ENCODE measurements at places on chromosomes 6 and 20.

DNA sequence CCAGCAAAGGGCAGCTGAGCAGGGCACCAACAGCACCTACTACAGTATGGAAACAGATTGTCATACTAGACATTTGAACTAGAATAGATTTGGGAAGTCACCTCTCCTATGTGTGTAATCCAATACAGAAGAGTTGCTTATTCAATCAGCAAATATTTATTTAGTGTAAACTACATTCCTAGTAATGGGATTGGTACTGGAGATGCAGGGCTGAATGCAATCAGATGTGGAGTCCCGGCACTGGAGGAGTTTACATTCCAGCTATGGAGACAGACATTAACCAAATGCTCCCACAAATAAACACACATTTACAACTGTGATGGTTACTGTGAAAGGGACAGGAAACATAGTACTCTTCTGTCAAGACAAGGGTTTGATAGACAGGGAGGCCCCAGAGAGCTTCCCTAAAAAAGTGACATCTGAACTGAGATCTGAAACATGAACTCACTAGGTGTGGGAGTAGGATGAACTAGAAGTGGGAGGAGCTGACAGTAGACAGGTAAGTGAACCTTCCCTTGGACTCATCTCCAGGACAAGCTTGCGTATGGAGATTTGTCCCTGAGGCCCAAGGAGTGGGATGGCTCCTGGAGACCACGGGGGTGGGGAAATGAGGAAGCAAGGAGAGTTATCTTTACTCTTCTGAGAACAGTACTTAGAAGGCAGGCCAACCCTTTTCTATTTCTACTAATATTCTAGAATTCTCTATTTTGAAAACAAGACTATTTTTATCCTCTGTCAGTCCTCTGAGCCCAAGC is 420.5 kb downstream of the MAFB start:
- no peak for DNase-seq

DNA sequence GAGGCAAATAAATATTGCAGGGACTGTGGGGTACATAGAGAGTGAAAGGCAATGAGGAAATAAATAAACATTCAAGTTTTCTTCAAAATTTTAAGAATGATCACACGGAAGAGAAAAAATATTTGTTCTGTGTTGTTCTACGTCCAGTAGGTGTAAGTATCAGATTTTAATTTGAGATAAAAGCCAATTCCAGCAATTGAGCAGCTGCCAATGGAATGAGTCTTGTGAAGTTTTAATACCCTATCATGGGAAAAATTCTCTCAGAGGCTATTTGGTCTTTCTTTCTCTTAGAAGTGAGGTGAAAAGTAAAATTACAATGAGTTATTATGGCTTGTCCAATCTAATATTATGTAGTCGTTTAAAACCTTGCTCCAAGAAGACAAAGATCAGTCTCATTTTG is 195.7 kb upstream of the CITED2 start:
- DNase-seq: no peak

DNA sequence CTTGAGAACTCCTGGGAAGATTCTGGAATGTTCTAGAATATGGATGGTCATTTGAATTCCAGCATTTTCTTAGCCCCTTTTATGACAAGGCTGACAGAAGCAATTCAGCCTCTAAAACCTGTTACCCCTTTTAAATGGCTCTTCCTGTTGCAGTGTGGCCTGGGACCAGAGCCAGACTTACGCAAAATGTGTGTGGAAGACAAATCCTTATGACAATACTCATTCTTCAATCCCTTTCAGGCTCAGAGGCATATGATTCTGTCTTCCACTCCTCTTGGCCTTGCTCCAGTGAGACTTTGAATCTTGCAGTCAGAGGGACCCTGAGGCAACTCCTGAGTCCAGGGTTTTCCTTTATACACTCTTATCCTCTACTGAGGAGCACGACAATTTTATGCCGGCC is 287.0 kb downstream of the CLIC5 start:
- DNase-seq: no peak

DNA sequence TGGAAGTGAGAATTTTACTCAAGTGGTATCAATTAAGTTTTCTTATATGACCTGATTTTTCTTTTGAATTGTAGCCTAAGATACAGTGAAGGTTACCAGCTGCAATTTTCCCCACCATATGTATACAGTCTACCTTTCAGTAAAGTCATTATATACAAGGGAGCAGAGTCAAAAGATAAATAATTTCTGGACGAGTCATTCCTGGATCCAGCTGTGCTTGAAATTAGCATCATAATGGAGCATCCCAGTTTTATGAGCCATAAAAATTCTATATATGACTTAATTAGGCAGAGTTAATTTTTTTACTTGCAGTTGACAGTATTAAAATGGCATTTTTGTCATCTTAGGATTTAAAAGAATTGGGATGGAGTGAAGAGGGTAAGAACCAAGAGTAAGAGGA is 1008.4 kb downstream of the PHF3 start:
- DNase-seq: no peak

GRCh38 chr20:21339499-21339898 is 36.4 kb downstream of the XRN2 start:
- no peak for DNase-seq

- no peak for DNase-seq
Measured at GRCh38 chr6:56642366-56643261, at the start of gene DST. DST (minus strand) TSS chr6:56642889.

- no peak for DNase-seq
Measured at GRCh38 chr20:19756761-19757486, 1.1 kb upstream of the RIN2 start.

- DNase-seq: no peak
Measured at GRCh38 chr6:150235218-150235617, 92.4 kb downstream of the PPP1R14C start.

GRCh38 chr6:84137989-84138575 is 89.4 kb downstream of the CEP162 start:
- DNase-seq: no peak

GRCh38 chr6:158040051-158040803 is 58.6 kb downstream of the SYNJ2 start:
- peak; percentile 47 for DNase-seq

GRCh38 chr20:38116409-38117165 is 48.5 kb downstream of the TGM2 start:
- no peak for DNase-seq

DNA sequence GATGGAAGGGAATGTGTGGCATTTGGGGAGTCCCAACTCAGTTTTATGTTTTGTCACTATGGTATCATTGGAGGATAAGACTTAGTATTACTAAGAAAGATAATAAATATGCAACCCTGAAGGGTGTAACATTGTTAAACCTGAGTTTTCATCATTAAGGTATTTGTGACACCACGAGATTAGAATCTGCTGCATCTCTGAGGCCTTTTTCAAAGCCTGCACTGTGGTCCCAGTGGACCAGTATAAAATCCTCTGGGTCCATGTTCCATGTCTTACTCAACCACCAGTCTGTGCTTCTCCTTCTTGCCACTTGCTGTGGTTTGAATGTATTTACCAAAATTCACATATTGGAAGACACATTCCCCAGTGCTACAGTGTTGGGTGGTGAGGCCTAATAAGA is 130.6 kb downstream of the TBX18 start:
- DNase-seq: no peak

DNA sequence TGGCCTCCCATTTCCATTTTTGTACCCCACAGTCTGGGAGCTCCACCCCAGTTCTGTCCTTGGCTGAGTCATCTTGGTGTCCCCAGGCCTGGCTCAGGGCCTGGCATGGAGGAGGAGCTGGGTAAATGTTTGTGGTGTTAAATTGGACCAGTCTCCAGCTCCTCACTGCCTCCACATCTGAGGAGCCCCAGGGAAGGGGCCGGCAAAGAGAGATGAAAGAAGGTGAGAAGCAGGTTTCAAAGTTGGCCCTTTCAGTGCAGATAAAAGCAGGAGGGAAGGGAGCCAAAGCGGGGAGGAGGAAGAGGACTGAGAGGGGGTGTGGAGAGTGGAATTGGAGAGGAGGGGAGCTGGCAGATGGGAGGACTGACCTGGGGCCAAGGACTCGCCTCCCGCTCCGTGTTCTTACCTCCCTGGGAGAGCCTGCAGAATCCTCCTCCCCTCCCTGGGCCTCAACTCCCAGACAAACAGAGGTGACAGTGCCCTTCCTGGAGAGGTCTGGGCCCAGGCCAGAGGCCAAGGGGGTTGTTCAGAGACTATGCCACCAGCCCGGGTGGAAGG is 89.0 kb downstream of the CD40 start:
- DNase-seq: no peak

GRCh38 chr6:51016489-51016888 is 197.8 kb downstream of the TFAP2B start:
- no peak for DNase-seq

- DNase-seq: no peak
Measured at GRCh38 chr6:97059473-97059872, 134.9 kb downstream of the KLHL32 start.

DNA sequence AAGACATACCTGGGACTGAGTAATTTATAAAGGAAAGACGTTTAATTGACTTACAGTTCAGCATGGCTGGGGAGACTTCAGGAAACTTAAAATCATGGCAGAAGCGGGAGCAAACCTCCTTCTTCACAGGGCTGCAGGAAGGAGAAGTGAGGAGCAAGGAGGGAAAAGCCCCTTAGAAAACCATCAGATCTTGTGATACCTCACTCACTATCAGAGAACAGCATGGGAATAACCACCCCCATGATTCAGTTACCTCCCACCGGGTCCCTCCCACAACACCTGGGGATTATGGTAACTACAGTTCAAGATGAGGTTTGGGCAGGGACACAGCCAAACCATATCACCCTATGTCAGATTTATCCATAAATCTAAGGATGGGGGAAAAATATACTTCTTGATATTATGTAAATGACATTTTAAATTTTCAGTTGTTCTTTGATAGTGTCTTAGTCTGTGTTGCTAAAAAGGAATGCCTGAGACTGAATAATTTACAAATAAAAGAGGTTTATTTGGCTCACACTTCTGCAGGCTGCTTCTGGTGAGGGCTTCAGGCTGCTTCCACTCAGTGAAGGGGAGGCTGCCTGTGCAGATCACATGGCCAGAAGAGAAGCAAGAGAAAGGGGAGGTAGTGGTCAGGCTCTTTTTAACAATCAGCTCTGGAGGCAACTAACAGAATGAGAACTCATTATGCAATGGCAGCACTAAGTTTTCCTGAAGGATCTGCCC is 1.2 kb upstream of the MCM9 start:
- no peak for DNase-seq

GRCh38 chr6:83536034-83536646 is 23.8 kb downstream of the PRSS35 start:
- peak; percentile 70 for DNase-seq

GRCh38 chr20:22576733-22577514 is 7.4 kb downstream of the FOXA2 start:
- DNase-seq: no peak

DNA sequence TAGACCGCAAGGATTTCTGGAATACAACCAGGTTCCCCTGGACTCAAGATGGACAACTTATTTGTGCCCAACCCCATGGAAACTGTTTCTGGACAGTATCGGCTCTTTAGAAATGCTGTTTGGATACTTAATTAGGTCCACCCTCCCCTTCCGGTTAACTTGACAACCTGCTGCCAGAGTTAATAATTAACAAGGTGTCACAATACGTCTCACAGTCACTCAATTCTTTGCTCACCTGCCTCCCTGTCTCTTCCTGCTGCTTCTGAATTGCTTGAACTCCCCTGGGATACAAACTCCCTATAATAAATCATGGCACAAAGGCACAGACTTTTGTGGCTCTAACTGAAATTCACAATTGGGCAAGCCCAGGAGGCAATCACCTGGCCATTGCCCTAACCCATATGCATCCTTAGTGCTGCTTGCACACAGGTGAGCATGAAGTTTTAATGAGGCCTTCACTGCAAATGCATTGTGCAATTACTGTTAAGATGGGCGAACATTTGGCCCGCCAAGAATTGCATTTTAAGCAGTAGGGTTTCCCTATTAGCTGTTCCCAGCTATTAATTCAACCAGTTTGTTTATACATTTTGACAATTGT is 504.4 kb upstream of the NOX3 start:
- no peak for DNase-seq

GRCh38 chr6:11111769-11112437 is 378 bp upstream of the ERVFRD-1 start:
- DNase-seq: no peak

GRCh38 chr20:44041001-44041400 is 126.3 kb downstream of the TOX2 start:
- no peak for DNase-seq

DNA sequence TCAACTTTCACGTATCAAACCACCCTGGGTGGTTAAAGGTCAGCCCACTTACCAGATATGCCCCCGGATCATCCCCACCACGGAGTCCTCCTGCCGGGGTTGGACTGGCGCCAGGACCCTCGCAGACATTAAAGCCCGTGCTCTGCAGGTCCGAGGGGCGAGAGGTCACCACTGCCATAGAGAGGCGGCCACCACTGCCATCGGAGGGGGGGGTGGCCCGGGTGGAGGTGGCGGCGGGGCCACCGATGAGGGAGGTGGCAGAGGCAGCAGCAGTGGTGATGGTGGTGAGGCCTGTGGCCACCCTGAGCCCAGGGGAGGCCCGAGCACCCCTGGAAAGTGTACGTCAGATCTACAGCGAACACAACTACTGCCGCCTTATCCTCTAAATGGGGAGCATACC is 76.3 kb downstream of the ASXL1 start:
- DNase-seq: no peak

DNA sequence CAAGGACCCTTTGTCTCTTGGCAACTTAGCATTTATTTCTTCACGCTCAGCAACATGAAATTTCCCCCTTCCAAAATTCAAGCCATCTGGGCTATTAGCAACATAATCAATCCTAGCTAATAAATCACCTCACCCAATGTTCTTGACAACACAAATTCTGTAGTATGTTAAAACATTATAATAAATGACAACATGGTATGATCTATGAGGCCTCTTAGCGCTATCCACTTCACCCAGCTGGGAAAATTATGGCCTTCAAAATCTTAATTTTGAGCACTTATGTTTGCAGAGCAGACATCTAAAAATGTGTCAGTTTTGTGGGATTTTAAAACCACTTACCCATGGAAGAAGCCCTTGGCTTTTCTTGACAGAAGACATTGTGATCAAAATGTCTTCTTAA is 181.9 kb downstream of the HDGFL1 start:
- no peak for DNase-seq

DNA sequence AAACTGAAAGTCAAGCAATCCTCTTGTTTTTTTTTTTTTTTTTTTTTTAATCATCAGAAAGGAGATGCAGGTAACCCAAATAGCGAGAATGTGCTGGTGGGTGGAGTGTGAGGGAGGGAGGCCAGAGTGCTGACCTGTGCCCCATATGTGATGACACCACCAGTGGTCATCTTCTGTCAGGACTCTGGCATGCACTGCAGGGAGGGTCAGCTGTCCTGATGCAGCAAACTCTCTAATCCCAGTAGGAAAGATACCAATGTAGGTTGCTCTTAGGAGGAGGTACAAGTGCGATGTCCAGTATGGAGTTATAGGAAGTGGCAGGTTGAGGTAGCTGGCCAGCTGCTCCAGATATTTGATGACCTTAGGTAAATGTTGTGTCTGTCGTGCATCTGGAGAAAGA is 2.8 kb upstream of the CST4 start:
- no peak for DNase-seq

- DNase-seq: no peak
Measured at GRCh38 chr6:82370788-82371187, 7.2 kb downstream of the TPBG start.

DNA sequence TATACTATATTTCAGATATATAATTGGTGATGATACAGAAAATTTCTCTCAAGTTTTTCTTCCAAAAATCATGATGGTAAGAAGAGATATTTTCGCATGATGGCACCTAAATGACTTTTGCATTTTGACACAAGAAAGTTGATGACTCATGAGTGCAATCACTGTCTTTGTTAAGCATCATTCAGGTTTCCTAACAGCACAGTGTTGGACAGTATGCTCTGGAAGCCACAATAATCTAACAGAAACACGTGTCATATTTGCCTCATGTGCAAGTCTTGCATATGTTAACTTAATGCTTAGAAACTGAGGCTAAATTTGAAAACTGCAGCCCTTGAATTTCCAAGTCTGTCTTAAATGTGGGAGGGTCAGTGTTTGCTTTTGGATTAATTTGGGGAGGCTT is 533.5 kb downstream of the LMBRD1 start:
- DNase-seq: no peak

Data from stimulated activated CD4-positive, alpha-beta T cell treated with anti-CD3 and anti-CD28 coated beads, Interleukin-15, amount 100 ng/mL, for 24 hours (primary cell).